ENCODE measurements at places on chromosomes 11 and 22. TPM values are rescaled to one million over a fixed set of nuclear protein-coding genes. Genes with fewer than 3 reads are reported as not detected.

DNA sequence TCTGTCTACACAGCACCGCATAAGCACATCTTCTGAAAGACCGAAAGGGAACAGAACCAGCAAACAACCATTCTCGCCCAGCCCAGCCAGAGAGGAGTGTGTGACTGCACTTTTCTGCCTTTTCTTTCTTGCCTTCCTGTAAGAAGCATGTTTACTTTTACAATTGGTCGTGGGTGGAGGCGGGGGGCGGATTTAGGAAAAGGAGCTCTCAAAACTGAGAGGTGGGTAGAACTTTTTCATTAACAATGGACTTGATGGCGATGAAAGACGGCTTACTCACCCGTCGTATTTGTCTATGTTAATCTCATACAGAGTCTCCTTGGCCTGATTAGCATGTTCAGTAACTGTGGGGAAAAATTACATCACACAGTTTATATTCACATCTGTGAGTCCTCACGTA is 27.2 kb downstream of the CERK start:
- DNase-seq: no peak

DDIAS gene
- 18.2 TPM for total RNA-seq

- no peak for DNase-seq
Measured at GRCh38 chr11:69000831-69001242, 12.2 kb downstream of the MRGPRF start.

DNA sequence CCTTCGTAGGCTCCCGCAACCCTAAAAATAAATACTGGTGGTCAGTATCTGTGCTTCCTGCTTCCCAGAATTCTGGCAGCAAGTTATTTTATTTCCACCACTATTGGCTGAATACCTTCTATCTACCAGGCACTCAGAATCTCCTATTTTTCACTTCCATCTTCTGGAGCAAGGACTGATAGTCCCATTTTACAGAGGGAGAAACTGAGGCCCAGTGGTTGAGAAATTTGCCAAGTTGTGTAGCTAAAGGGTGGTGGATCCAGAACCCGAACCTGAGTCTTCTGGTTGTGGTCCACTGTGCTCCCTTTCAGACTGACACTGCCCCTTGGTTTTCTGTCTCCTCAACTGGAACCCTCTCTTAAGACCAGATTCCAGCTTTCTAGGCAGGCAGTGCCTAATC is 31.6 kb downstream of the NECTIN1 start:
- DNase-seq: no peak

GRCh38 chr22:19661156-19661555 is 53.1 kb upstream of the SEPTIN5 start:
- DNase-seq: no peak

DNA sequence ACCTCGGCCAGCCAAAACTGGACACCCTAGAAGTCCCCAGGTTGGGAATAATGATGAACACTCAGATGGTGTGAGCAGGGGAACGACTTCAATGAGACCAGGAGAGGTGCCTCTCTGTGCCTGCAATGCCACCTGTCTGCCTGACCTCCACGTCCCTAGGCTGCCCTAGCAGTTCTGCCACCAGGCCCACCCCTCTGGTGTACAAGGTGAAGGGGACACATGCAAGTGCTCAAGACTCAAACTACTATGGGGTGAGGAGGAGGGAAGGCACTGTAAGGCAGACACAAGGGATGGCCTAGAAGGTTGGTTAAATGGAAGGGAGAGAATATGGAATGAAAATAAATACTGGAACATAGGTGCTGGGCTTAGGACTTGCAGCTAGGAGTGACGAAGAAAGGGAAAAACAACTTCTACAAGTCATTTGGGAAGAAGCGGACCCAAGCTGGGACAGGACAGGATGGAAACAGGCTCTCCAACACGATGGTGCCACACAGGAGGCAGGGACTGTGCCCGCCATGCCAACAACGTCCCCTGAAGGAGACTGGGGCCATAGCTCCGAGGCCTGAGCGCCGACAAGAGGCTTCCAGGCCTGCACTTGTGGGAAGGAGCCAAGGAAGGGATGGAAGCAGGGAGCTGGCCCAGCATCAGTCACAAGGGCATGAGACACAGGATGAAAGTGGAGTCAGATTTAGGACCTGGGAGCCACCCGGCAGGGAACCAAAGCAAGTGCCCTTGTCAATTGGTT is 18.5 kb downstream of the SERPIND1 start:
- no peak for DNase-seq

PSMC3 gene
- 214 TPM for total RNA-seq

All from activated T-helper 2 cell treated with anti-CD3 and anti-CD28 coated beads, Interferon-gamma antibody, Interleukin-2, Interleukin-4, amounts not matched to agents 10 μg/mL and 5 μg/mL and 100 μg/mL, durations not matched to agents 14 hours and 24 hours and 36 hours (primary cell).